Hypothalamus (tissue), 51 donors: ENCODE measurements at places on chromosomes 11 and 22.

DNA sequence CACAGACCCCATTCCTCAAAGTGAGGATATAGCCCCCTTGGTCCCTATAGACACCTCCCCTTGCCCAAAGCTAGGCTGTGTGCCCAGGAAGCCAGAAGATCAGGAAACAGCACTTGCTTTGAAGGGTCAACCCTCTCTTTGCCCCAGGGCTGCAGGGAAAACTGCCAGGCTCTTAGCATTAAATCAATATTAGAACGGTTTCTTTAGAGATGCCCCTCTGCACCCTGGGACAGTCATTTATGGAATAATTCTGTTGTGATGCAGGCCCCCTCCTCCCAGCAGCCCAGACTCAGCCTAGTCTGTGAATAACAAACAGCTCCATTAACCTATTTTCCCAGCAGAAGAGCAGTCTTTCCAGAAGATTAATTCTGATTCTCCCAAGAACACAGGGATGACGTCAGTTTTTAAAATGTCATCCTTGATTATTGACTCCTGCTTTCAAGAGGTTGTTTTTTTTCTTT, 11.6 kb upstream of the CAPN5 start:
- no peak for DNase-seq

GRCh38 chr11:104897891-104898684, at the start of gene CASP12:
CASP12 (minus strand) TSS chr11:104898460.
- DNase-seq = no peak

DNA sequence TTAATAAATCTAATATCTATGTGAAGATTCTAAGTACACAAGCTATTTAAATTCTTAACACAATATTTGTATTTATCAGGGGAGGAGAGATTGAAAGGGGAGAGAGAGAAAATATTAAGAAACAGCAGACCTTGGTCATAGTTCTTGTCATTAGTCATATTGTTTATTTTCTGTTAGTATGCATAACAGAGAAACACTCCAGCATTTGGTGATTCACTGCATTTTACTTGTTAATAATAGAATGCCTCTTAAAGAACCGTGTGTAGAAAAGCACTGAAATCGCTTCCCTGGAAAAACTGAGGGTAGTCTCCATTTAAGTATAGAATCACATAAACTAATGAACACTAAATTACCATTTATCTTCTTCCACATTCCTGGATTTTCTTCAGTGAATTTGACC, 122.7 kb upstream of the TRPC6 start:
- DNase-seq = no peak

- DNase-seq = no peak
Observed at GRCh38 chr11:126307706-126308105, 3.8 kb downstream of the DCPS start.

DNA sequence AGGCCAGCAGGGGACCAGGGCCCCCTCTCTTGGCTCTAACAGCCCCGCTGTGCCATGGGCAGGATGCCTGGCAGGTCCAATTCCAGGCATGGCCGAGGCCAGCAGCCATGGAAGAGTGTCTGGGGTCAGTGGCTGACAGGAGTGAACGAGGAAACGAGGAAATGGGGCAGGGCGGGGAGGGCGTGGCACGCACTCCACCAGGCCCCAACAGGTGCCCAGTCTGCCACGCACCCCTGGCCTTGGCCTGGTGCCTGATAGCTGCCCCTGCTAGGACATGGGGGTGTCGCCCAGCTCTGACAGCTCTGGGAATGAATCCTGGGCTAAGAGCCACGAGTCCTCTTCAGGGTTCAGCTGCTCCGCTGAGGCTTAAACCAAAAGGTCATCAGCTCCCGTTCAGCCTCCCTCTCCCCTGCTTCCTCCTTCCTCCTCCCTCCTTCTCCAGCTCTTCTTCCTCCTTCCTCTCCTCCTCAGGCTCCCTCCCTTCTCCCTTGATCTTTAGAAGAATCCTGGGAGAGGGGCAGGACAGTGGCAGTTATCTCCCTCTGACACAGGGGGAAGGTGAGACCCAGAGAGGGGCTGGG, 11.5 kb upstream of the TBC1D22A start:
- no peak for DNase-seq

- DNase-seq = no peak
Observed at GRCh38 chr11:115126515-115127208, 377.6 kb downstream of the CADM1 start.

GRCh38 chr11:115496892-115497291, 7.3 kb downstream of the CADM1 start:
- DNase-seq = no peak

GRCh38 chr11:83172551-83172950, 15.6 kb downstream of the PCF11 start:
- no peak for DNase-seq

GRCh38 chr11:74321487-74322188, 10.2 kb upstream of the P4HA3 start:
- DNase-seq = no peak

GRCh38 chr22:23315341-23315917, 135.1 kb downstream of the BCR start:
- DNase-seq = peak; percentile 61

DNA sequence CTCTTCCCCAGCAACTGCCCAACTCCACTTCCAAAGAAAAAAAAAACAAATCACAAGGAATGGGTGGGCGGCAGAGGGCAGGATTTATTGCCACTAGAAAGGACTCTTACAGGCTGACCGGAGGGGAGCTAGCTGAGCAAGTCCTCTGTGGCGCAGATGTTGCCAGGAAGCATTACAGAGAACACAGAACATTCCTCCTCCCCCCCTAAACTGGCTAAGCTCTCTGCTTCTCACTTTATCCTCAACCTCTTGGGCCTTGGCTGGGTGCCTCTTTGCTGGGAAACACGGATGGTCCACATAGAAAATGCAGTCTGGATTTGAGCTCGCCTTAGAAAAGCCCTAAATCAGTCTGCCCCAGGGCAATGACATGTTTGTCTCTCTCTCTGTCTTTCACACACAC, 12.6 kb upstream of the FJX1 start:
- DNase-seq = no peak

DNA sequence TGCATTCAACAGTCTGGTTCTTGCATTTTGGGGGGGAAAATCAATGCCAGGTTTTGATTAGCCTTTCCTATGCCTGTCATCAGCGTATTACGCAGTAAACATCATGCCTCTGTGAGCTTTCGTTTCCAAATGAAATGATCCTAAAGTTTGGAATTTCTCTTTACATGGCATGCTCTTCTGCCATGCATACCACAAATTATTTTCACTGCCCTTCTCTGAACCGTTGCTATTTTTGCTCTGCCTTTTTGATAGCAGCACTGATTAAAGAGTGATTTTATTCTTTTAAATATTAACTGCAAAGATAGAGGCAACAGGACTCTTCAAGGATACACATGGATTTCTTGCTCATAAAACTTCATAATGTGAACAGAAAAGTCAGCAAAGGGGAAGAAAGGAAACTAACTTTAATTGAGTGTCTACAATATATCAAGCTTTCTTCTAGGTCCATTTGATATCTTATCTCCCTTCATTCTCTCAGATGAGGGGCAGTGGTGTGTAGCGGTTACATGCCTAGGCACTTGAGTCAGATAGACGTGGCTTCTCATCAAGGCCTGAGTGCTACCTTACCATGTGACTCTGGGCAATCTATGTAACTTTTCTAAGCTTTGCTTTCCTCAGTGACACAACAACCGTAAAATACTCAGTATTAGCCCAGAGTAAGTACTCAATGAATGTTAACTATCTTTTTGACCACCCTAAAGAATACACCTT, 25.0 kb upstream of the FZD4 start:
- DNase-seq = no peak

- no peak for DNase-seq
Observed at GRCh38 chr11:11293798-11294550, 59.1 kb downstream of the CSNK2A3 start.

DNA sequence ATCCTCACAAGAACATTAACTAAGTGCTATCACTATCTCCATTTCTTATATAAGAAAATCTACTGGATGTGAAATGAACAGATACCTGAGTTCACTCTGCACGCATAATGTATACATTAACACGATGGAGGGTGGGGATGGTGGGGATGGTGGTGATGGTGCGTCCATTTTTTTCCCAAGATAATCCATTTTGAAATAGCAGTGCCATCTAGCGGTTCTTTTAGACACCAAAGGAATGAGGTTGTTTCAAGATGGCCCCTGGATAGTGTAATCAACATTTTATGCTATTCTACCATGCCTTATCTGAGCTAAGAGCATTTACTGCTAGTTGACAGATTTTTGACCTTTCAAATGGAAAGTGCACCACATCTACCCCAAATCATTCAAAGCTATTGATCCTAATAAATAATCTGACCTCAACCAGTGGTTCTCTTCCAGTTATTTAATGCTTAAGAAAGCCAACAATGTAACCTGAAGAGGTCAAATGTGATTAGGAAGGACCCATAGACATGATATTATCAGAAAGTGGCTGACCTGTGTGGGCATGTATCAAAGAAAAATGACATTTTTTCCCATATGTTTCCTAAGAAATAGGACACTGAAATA, 714.7 kb upstream of the TENM4 start:
- no peak for DNase-seq

DNA sequence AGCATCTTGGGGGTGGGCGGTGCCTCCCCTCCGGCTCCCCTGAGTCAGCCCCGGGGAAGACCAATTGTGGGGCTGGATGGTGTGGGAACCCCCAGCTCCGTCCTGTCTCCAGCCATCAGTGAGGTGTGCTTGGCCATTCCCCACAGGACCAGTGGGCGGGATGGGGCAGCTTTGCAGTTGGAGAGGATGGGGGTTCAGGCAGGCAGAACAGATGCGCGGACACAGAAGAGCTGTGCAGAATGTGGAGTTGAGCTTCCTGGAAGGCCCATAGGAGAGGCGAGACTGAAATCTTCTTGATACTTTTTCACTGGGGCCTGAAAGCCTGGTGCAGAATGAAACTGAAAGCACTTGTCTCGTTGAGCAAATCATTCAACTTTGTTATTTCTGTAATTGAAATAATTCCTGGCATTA, 23.8 kb downstream of the PARVB start:
- DNase-seq = no peak

DNA sequence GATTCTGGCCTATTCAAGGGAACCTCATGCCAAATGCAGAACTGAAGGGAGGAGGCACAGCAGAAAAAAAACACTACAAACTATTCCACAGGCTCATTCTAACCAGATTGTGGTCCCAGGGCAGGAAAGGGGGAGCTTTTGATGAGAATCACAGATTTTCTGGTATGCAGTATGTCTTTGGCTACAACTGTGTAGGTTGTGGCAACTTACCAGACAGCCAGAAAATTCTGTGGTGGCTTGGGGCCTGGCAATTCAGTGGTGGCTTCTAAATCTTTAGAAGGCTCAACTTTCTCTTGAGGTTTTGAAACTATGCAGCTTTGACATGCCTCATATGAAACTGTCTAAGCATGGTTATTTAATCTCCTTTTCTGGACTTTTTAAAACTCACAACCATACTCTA, 850.8 kb upstream of the CCDC90B start:
- no peak for DNase-seq

DNA sequence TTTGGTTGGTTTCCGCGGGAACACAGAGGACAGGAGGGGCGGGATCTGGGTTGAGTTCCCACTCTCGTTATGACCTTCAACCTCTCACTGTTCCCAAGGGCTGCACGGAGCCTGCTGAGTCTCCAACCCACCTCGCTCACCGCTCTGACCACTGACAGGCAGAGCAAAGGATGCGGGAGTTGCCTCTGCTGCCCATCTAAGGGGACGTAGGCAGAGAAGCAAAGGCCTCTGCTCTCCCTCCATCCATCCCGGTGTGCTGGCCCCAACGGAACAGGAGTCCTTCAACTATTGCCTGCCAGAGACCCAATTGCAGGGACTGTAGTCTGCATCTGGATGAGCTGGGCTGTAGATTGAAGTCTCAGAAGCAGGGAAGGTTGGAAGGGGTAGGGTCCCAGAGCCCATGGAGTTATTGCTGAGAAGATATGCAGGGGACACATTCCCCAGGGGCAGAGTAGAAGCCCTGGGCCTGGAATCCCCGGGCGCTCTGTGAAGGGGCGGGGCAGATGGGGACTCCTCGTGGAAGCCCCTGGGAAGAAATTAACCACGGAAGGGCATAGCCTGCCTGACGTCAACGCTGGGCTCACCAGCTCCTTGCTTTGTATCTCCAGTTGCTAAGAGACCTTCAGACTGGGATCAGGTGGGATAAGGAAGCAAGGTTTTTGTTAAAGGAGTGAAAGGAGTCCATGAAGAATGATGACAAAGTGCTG, 12.7 kb upstream of the FXYD2 start:
- no peak for DNase-seq

- DNase-seq = no peak
Observed at GRCh38 chr11:130609121-130610035, 160.9 kb downstream of the ADAMTS15 start.

GRCh38 chr22:30310881-30311771, 15.6 kb downstream of the TBC1D10A start:
- peak; percentile 29 for DNase-seq

DNA sequence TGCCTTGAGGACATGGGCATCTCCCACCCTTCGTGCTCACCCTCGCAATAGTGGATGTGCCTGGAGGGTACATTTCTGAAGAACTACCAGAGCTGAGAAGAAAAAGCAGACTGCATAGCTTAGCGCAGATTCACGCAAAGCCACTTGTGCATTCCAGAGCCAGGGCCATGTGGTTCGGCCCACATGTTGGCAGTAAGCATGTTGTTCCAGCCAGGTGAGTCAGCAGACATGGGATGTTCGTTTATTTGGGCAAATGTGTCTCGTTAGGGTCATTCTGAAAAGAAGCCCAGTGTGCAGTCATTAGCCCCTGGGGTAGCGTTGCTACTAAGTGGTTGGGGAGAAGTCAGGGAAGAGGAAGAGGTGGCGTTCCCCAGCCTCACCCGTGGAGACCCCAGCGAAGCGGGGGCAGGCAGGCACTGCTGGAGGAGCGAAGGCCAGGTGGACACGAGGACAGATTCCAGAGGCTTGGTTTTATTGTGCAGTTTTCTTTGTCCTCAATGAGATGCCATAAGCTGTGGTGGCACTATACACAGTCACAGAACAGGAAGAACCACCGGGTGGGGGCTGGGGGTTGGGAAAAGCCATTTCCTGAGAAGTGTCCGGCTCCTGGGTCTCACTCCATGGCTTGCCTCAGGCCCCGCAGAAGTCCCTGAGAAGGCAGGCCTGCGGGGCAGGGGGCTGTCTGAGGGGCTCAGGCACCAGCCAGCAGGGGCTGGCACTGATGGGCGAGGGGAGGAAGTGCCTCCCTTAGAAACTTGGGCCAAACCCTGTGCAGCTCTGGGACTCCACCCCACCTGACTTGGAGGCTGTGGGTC, 5.0 kb downstream of the THY1 start:
- DNase-seq = no peak

- DNase-seq = no peak
Observed at GRCh38 chr11:40417627-40418026, 1041.8 kb downstream of the LRRC4C start.
